WERI-Rb-1 (cell line): ENCODE measurements at places on chromosomes 5 and 9.

- DNase-seq: no peak
These were observed 2277.6 kb downstream of the MAT2B start for GRCh38 chr5:165783024-165783423.

- no peak for DNase-seq
These were observed 5.3 kb downstream of the NR2F1-AS1 start for GRCh38 chr5:93575461-93576414.

GRCh38 chr9:76926324-76926741, 20.4 kb upstream of the PRUNE2 start:
- no peak for DNase-seq

DNA sequence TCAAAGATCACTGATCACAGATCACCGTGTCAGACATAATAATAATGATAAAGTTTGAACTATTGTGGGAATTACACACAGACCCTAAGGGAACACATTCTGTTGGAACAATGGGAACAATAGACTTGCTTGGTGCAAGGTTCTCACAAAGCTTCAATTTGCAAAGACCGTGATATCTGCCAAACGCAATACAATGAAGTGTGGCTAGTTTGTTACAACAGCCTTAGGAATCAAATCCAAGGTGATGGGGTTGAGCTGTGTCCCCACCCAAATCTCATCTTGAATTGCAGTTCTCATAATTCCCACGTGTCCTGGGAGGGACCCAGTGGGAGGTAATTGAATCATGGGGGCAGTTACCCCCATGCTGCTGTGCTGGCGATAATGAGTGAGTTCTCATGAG, 20.8 kb downstream of the KYAT1 start:
- no peak for DNase-seq

- DNase-seq: no peak
These were observed 269.6 kb upstream of the RIOK2 start for GRCh38 chr5:97452646-97453045.

DNA sequence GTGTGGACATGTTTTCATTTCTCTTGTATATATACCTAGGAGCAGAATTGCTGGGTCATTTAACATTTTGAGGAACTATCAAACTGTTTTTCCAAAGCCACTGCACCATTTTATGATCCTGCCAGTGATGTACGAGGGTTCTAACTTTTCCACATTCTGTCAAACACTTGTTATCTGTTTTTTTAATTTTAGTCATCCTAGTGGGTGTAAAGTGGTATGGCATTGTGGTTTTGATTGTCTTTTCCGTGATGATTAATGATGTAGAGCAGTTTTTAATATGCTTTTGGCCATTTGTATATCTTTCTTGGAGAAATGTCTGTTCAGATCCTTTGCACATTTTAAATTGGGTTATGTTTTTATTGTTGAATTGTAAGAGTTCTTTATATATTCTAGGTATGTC, 107.0 kb downstream of the MELK start:
- DNase-seq: no peak

GRCh38 chr5:113608113-113608596, 94.7 kb downstream of the YTHDC2 start:
- peak; percentile 17 for DNase-seq

DNA sequence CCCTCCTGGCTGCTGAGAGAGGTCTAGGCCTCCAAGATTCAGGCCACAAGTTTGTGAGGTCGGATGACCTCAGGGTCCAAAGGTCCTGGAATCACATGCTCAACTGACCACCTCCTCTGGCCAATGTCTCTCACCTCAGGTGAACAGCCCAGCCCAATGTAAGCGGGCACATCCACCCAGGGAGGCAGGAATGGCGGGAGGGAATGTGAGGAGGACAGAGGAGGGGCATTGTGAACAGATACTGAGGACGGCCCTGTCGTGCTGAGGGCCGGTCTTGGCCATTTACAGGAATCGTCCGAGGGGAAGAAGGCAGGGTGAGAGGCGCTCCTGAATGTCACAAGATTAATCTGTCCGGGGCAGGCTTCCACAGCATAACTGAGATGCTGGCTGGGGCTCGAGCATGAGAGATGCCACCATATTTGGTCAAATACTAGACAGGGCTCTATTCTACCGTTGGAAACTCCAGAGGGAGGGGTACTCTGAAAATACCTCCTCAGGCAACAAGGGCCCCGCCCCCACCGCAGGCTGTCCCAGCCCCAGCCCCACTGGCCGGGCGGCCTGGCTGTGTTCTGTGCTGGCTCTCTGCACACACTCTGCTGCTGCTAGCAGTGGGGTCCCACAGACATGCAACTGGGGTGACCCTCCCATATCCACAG, 1.5 kb upstream of the IL17B start:
- DNase-seq: no peak

DNA sequence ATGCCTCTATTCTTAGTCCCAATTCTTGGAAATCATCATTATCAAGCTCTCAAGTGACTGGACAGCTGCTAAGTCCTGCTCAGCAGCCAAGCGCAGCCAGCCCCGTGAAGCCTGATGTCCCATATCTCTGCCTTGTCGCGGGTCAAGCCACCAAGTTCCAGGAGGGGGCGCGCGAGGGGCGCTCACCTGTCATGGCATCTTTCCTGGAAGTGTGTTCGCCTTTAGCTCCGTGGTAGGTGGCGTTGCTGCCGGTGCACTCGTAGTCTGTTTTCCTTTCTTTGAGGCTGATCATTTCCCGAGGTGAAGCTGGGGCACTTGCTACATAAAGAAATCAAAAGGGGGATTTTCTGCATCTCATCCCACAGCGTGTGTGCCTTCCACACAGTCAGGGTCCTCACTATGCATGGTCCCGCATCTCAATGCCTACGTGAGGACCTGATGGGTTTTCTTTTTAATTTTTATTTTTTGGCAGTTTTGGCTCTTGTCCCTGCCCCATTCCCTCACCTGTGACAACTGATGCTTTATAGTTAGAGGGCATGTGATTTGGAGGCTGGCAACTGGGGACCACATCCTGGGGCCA, 227.0 kb upstream of the DAP start:
- peak; percentile 95 for DNase-seq

DNA sequence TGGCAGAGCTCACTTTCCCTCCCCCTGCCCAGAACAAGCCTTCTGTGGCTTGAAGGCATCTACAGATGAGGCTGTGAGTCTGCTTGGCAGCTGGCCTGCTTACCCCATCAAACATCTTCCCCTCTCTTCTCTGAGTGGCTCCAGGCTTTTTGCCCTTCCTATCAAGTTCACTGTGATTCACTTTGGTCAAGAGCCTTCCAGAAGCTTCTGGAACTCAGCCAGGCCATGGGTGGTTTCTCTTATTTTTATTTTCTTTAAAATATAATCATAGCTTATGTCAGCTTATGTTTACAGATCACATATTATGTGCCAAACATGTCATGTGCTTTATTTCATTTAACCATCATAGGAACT, 267.0 kb downstream of the SEC61B start:
- no peak for DNase-seq

DNA sequence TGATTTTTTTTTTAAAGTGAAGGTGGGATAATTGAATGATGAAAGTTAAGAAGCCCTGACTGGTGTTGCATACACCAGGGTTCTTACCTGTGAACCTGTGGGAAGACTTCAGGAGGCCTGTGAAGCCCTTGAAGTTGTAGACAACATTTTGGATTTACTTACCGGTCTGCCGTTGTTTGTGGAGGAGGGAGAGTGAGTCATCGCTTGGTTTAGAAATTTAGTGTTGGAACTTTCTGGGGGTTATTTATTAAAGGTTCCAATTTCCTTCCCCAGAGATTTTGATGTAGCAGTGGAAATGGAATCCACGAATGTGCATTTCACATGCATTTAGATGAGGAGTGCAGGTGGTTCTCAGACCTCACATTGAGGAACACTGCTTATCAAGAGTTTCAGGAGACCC, 49.6 kb downstream of the ARHGAP26 start:
- no peak for DNase-seq

- DNase-seq: no peak
These were observed 377.3 kb downstream of the ANXA1 start for GRCh38 chr9:73528926-73529325.

DNA sequence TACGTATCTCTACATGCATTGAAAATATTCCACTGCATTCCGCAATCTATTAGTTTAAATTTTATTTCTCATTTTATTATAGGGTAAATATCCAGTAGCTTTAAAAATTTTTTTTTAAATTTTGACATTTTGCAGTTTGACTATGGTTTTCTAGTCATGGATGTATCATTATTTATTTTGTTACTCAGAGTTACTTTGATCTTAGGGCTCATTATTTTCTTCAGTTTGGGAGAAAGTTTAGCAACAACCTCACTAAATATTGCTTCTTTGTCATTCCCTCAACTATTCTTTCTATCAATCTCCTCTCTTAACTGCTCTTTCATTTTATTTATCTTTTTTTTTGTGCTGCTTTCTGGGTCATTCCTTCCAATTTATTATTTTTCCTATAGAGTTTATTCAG, 100.5 kb upstream of the SLCO6A1 start:
- no peak for DNase-seq

GRCh38 chr5:33167541-33167940, 273.2 kb upstream of the TARS1 start:
- DNase-seq: no peak

- DNase-seq: no peak
These were observed 59.2 kb upstream of the NR4A3 start for GRCh38 chr9:99762470-99762869.

DNA sequence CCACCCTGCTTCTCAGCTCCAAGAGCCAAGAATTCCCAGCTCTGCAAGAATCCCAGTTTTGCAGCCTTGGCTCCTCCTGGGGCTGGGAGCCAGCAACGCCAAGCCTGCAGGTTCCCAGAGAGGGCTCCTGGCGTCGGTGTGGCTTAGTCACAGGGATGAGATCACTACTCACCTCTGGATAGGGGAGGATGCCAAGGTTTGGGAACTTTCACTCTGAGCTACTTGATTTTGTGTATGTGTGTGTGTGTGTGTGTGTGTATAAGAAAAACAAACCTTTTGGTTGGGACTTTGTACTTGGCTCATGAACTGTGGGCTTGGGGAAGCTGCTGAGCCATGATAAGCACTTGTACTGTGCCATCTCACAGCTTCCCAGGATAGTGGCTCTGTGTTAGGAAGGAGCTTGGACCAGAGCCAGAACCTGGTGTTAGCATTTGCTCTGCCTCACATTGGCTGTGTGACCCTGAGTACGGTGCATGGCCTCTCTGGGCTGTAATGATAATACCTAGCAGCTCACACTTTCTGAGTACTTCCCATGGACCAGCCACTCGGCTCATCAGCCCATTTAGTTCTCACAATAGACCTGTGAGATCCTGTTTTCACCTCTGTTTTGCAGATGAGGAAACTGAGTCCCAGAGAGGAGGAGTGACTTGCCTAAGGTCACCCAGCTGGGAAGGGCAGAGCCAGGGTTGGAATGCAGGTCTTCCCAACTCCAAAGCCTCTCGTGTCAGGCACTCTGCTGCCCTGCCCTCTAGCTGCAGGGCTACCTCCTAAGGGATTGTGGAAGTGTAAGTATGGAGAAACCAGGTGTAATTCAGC, 41.4 kb upstream of the DAB2IP start:
- no peak for DNase-seq

DNA sequence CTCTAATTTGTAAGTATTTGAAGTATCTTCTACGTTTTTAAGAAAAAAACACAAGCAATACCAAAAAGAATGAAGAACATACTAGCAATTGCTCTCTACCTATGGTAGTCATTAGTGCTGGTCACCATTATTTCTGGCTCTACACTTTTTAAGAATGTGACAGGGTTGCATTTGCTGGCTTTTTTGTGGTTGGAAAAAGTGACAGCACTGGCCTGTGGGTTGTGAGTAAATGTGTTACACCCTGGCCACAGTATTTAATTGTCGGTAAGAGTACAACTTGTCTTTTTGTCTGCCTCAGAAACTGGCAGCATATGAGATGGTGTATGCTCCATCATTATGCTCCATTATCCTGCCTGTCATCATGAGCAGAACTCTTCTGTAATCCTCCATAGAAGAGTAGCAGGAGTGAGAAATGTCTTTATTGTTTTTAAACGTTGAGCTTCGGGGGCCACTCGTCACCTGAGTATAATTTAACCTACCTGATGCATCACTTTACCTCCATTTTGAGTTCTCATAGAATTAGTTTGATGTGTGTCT, 449.8 kb downstream of the ISL1 start:
- DNase-seq: no peak

- no peak for DNase-seq
These were observed 26.1 kb upstream of the CKMT2 start for GRCh38 chr5:81207009-81207408.

DNA sequence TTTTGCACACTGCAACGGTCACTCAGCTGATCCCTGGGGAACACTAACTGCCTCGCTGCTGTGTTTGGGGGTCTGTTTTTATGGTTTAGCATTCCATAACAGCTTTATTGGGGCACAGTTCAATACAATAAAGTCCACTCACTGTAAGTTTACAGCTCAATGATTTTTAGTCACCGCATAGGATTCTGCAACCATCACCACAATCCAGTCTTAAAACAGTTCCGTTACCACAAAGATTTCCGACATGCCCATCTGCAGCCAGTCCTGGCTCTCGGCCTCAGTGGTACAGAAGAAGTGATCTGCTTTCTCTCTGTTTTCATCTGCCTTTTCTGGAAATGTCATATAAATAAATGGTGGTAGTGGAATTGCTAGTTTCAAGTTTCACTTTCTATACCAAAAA, 23.6 kb downstream of the OR2V2 start:
- DNase-seq: no peak

- DNase-seq: no peak
These were observed 25.1 kb upstream of the UBE2QL1 start for GRCh38 chr5:6423327-6424109.

DNA sequence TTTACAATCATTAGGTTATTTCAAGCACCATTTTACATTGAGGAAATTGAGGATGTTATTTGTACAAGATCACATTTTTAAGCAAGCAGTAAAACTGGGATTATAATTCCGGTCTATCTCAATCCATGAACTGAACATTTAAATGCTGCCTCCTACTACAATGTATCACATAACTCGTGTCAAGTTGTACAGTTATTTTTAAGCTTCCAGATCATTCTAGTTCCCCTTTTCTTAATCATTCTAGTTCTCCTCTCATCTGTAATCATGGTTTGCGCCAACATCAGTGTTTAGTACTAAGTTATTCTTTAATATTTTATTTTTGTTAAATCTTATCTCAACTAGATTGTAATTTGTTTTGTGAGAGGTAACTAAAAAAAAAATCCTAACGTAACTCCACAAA, 2.4 kb upstream of the UHRF2 start:
- DNase-seq: no peak

- no peak for DNase-seq
These were observed 149.6 kb upstream of the ELL2 start for GRCh38 chr5:96111080-96111756.

DNA sequence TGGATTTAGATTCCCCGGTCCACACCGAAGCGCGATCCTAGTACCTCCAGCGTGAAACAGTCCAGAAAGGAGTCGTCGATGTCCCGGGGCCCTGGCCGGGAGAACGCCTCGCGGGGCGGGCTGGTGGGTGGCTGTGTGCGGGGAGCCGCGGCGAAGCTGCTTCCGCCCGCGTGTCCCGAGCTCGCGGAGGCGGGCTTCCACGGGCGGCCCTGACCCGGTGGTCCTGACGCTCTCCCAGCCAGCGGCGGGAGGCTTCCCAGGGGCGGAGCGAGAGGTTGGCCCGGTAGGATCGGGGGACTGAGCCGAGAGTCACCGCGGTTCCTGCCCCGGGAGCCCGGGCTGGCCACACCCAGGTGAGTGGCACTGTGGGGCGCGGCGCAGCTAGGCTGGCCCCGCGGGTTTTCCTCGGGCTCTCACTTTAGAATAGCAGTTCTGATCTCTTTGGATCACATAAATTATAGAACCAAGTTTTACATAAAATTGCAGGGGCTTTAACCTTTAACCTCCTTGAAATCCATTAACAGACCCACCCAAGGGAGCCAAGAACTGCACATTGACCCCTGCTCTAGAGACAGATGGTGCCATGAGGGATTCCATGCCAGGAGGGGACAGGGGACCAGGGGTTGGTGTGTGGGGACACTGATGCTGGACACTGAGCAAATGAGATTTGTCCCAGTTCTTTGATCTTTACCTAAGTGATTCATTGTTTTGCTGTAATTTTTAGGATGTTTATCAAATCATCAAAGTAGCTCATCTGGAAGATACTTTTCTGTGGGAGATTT, 29.2 kb upstream of the IL31RA start:
- DNase-seq: no peak
